ENCODE measurements at places on chromosomes 12 and 14. TPM values are rescaled to one million over a fixed set of nuclear protein-coding genes. Genes with fewer than 3 reads are reported as not detected.

The C14orf39 gene
- not detected for total RNA-seq

The PIP4P1 gene
- total RNA-seq, result 21.0 TPM

The OR11H6 gene
- total RNA-seq, result not detected

The LETMD1 gene
- 71.6 TPM for total RNA-seq

The GLIPR1L1 gene
- not detected for total RNA-seq

The OLR1 gene
- not detected for total RNA-seq

The RNASE3 gene
- not detected for total RNA-seq

The DHRS2 gene
- total RNA-seq, result 3.5 TPM

The SLC7A8 gene
- total RNA-seq, result 1.5 TPM

The CLEC14A gene
- not detected for total RNA-seq

The GDF3 gene
- not detected for total RNA-seq

The C12orf54 gene
- not detected for total RNA-seq

The CPNE8 gene
- 1.7 TPM for total RNA-seq

- no peak for DNase-seq
Measured at GRCh38 chr12:81588235-81589008, 170.7 kb downstream of the PPFIA2 start.

DNA sequence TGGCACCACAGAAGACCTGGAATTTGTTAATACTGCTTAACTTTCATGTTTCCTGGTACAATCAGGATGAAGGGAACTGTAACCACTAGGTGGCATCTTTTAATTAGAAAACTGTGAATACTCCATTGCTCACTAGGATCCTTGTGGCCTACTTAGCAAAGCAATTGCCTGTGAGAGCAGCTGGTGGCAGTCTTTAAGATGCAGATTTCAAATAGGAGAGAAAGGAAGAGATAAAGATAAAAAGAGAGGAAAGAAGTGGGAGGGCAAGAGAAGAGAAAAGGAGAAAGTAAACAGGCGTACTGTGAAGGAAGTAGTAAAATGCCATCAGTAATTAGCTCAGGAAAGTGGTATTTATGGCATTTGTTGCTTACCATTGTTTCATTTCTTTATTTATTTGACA is 114.5 kb downstream of the RAD51B start:
- DNase-seq, result peak; percentile 7

- peak; percentile 87 for DNase-seq
Measured at GRCh38 chr14:93970965-93971634, 5.3 kb downstream of the ASB2 start.

GRCh38 chr12:47242426-47242825 is 162.7 kb upstream of the AMIGO2 start:
- DNase-seq, result no peak

DNA sequence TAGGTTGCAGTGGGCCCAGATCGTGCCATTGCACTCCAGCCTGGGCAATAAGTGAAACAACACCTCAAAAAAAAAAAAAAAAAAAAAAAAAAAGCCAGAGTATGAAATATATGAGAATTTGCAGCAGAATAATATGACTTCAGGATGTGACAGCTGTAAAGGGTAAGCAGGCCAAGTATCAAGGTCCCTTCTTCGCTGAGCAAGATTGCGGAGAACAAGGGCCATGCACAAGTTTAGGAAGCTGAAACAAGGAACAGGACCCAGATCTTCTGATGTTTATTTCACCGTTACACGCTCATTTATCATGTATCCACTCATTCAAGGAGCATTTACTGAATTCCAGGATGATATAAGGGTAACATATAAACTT is 659 bp upstream of the FOXJ2 start:
- DNase-seq, result peak; percentile 22

DNA sequence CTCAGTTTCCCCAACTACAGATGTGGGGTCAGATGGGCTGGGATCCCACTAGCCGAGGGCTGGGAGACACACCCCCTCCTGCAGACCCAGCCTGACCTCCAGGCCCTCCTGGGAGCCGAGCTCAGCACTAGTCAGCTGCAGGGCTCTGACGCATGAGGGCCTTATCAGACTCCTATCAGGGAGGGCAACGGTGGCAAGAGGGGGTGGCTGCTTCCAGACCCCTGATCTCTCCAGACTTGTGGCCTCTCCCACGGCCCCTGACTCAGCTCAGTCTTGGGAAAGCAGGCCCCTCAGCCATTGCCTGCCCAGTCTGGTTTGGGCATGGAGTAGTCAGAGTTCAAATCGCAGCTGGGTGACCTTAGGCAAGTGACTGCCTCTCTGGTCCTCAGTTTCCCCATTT is 2.5 kb downstream of the RASAL1 start:
- DNase-seq, result no peak

GRCh38 chr14:68941820-68942219 is 37.3 kb downstream of the ACTN1 start:
- no peak for DNase-seq

DNA sequence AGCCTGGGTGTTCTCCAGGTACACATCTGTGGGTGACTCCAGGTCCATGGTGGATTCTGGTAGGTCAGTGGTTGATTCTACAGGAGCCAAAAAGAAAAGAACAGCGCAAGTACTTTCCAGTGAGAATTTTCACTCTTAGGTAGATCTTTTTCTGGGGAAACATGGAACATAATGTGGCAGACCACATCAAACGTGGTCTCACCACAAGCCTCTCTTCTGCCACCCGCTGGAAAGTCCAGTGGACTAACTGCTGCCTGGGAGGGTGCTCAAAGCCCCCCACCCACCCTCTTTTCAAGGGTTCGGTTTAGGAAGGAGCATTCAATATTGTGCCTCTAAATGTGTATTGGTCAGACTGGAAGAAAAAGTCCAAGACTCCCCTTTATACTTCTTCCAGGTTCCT is 36.1 kb upstream of the PRB2 start:
- no peak for DNase-seq

DNA sequence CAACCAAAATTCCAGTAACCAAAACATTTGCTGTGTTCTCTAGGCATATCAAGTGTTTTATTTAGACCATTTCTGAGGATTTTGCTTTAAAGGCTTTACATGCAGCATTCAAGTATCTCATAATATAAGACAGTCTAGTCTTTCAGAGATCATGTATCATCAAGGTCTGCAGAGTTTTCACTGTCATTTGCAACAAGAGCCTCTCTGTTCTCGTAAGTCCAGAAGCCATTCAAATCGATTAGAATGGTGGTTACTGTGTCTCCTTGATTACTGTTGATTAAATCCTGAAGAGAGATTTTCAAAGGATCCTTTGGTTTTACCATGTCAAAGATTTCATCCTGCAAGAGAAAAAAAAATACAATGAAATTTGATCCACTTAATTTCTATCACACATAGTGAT is 36.3 kb downstream of the PPP2R3C start:
- no peak for DNase-seq

DNA sequence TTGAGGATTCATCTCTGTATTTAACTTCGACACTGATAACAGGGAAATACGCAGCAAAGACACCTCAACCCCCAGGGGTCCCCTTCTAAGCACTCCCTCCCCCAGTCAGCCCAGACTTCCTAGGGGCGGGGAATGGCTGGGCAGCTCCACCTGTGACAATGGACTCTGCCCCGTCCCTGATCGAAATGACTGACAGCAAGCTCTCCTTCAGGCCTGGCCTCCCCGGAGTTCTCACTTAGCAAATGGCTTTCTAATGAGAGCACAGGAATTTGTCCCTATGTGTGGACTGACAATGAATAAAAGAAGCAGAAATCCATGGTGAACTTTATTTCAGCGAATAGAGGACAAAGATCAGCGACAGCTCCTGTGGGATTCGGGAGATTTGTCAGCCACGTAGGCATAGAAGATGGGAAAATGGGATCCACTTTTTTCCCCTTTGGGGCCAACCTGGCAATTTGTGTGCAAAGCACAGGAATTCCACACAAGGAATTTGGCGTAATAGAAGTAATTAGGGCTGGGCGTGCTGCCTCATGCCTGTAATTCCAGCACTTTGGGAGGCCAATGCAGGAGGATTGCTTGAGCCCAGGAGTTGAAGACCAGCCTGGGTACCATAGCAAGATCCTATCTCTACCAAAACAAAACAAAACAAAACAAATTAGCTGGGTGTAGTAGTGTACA is 63.8 kb downstream of the TNFAIP2 start:
- DNase-seq, result no peak
